ENCODE measurements at places on chromosomes 13 and 19. TPM values are rescaled to one million over a fixed set of nuclear protein-coding genes. Genes with fewer than 3 reads are reported as not detected.

Gene PCDH20
- total RNA-seq = not detected

Gene SIAH3
- not detected for total RNA-seq

Gene MRPL54
- 21.8 TPM for total RNA-seq

Gene ADM5
- total RNA-seq = 0.44 TPM

Gene DYRK1B
- total RNA-seq = 17.7 TPM

Gene CFD
- total RNA-seq = 38.5 TPM

Gene MAMSTR
- 3.8 TPM for total RNA-seq

Gene LILRA1
- total RNA-seq = not detected

Gene RPL18
- total RNA-seq = 2,036 TPM

Gene KIR2DL3
- not detected for total RNA-seq

Gene C19orf33
- not detected for total RNA-seq

Gene C5AR1
- 0.17 TPM for total RNA-seq

Gene IL4I1
- 1.3 TPM for total RNA-seq

Gene GRIN2D
- 0.33 TPM for total RNA-seq

Gene ZNF177
- total RNA-seq = 1.3 TPM

Gene HSPH1
- 37.1 TPM for total RNA-seq

Gene ADAMTS10
- total RNA-seq = 11.9 TPM

Gene SPRY2
- total RNA-seq = 20.1 TPM

Gene OR7D2
- not detected for total RNA-seq

Measured in smooth muscle cell of trachea (primary cell).